ENCODE measurements at places on chromosomes 13 and 19.

DNA sequence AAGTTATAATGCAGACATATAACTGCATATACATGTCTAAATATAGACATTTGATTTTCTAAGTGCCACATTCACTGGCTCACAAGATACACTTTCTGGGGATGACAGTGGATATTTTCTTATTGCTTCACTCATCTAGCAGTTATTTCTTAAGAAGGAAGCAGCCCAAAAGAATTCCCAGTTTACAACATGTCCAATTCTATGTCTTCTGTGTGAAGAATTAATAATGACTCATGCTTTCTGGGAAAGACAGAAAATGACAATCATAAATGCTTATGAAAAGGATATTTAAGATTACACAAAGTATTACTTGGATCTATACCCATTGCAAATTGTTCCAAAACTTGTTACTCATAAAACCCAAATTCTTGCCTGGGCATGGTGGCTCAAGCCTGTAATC lies 543.4 kb downstream of the SUCLA2 start:
- no peak for DNase-seq

GRCh38 chr13:73210218-73210883 lies 151.5 kb downstream of the KLF5 start:
- no peak for DNase-seq

GRCh38 chr13:43911278-43911677 lies 31.6 kb downstream of the LACC1 start:
- no peak for DNase-seq

DNA sequence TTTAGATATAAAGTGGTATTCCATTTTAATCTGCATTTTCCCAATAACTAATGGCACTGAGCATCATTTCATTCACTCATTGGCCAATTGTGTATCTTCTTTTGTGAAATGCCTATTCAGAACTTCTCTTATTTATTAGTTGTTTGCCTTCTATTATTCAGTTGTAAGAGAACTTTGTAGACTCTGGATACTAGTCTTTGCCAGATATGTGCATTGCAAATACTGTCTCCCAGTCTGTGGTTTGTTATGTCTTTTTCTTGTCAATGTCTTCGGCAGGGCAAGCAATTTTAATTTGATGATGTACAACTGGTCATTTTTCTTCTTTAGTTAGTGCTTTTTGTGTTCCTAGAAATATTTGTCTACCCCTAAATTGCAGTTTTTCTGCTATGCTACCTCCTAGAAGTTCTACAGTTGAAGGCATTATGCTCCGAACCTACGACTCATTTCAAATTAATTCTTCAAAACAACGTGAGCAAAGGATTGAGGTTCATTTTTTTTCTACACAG lies 115.9 kb downstream of the TSHZ3 start:
- DNase-seq, result no peak

DNA sequence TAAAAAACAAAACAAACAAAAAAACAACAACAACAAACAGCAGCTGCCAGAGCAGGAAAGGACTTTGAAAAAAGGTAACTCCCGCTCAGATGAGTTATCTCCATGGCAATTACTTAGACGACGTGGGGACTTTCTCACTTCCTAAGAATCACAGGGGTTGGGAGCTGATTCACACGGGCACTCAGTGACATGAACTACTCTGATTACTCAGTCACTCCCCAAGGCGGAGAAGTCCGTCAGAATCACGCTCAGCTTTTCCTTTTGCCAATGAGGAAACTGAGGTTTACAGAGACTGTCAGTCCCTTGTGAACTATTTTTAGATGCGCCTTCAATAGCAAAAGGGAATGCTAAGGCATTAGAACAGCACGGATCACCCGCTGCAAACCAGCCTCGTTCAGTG lies 32.3 kb upstream of the MATK start:
- peak; percentile 13 for DNase-seq

GRCh38 chr13:92767468-92767867 lies 459.1 kb upstream of the GPC6 start:
- DNase-seq, result no peak
